Esophagus squamous epithelium (tissue), 5 donors: ENCODE measurements at places on chromosomes 11 and 22.

GRCh38 chr11:76626266-76626665, 44.3 kb downstream of the LRRC32 start:
- no peak for DNase-seq

DNA sequence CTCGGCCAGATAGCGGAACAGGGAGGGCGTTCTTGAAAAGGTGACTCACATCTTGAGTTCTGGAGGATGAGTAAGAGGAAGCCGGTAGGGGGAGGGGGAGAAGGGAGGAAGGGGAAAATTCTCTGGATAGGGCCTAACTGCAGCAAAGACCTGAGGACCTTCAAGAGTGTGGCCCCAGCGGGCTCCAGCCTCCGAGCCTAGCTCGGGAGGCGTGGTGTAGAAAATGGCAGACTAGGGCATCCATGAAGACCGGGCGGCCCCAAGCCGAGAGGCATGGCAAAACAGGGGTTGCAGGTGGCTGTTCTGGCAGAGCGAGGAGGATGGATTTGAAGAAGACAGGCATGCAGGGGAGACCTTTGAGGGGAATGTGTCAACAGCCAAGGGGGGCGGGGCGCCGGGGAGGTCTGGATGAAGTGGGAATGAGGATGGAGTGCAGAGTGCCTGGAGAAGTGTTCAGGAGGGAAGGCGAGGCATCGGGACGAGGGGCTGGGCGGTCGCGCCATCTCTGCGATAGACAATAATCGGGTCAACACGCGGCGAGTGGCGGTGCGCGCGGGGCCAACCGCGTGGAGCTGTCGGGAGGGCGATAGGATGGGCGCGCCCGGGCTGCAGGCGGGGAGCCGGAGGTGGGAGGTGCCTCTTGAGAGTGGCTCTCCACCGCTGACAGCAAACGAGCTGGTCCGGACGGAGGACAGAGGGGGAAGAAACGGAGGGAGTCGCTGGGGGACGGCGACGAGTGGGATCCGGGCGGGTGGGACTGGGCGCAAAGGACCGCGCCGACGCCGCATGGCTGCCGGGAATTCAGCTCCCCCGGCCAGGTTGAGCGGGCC, 40.0 kb upstream of the CREB3L1 start:
- DNase-seq, result no peak

- no peak for DNase-seq
Measured at GRCh38 chr11:67440229-67441097, 2.8 kb downstream of the CORO1B start.

DNA sequence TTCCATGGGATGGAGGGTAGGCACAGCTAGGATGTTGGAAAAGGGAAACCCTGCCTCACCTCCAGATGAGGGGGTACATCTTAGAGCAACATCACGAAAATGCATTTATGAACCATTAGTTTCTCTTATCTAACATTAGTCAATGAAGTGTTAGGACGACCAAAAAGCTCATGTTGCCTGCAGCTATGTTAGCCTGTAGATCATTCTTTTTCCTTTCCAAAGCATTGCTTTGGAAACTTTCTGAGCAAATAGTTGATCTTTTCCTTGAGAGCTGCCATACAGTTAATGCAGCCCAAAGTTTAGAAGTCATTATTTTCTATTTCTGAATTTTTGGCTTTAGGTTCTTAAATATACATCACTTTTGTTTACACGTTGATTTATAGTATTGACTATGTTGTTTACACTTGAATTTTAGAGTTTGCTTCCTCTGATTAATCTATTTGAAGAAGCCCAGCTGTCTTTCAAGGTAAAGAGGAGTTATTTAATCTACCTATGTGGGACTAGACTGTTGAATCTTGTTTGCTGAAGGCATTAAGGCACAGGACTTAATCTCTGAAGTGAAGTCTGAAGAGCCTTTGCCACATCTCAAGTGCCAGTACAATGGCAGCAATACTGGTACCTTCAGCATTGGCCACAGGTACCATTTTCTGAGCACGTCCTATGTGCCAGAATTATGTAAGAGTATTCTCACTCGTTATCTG, 11.0 kb downstream of the POU2AF3 start:
- DNase-seq, result no peak

GRCh38 chr22:18044548-18045271, 20.3 kb upstream of the MICAL3 start:
- no peak for DNase-seq

DNA sequence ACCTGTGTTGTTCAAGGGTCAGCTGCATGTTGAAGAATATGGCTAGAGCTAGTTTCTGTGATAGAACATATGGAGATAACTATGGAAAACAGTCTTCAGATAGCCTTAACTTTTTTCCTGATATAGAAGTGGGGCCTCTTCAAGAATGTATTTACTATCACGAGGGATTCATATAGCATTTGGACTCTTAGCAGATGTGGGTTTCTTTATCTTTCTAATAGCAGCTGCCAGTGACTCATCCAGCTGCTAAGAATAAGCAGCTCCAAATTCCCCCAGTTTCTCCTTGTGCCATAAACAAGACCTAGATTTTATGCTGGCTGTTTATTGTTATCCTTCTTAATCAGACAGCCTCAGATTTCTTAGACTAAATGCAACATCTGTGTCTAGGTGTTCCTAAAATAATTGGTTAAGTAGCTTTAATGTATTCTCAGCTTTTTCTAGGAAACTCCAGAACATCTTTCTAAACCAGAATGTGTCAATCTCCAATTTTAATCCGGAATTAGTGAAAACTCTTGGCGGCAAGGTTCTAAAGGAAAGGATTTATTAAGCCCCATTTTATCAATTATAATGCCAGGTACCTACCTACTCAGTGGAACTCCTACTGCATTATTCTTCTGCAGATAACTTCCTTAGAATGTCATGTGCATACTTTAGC, 119.8 kb downstream of the CSTPP1 start:
- no peak for DNase-seq

GRCh38 chr11:97143463-97143862, 753.6 kb downstream of the JRKL start:
- no peak for DNase-seq

- DNase-seq, result no peak
Measured at GRCh38 chr22:22316589-22316988, 72.0 kb downstream of the VPREB1 start.

- DNase-seq, result no peak
Measured at GRCh38 chr11:32391956-32392553, 43.3 kb downstream of the WT1 start.

GRCh38 chr11:46278387-46279125, 1.1 kb downstream of the CREB3L1 start:
- no peak for DNase-seq

- DNase-seq, result no peak
Measured at GRCh38 chr11:114553642-114554041, 6.0 kb downstream of the NXPE1 start.

DNA sequence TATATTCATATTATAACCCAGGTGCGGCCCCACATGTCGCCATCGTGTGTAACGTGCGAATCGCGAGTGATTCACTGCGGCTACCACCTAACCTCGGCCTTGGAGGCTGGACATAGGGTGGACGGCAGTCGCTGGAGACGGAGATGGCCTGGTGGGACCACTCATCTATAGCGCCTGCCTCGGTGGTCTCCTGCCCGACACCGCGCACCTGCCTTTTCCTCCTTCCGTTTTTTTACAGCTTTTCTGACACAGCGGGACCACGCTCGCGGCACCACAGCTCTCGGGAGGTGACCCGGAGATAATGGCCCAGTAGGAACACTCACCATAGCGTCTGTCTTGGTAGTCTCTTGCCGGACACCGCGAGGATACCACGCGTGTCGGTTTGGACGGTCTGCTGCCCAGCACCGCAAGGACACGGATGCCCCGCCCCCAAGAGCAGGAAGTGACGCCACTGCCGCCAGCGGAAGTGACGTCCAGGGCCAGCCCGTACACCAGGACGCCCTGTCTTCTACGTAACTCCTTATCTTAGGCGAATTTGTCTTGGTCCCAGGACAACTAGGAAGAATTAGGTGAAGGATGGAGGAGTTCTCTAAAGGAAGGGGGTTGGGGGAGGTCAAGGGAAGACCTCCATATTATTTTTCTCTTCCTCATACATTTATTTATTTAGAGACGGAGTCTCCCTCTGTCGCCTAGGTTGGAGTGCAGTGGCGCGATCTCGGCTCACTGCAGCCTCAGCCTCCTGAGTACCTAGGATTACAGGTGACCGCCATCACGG, 6.4 kb downstream of the SNU13 start:
- DNase-seq, result no peak

DNA sequence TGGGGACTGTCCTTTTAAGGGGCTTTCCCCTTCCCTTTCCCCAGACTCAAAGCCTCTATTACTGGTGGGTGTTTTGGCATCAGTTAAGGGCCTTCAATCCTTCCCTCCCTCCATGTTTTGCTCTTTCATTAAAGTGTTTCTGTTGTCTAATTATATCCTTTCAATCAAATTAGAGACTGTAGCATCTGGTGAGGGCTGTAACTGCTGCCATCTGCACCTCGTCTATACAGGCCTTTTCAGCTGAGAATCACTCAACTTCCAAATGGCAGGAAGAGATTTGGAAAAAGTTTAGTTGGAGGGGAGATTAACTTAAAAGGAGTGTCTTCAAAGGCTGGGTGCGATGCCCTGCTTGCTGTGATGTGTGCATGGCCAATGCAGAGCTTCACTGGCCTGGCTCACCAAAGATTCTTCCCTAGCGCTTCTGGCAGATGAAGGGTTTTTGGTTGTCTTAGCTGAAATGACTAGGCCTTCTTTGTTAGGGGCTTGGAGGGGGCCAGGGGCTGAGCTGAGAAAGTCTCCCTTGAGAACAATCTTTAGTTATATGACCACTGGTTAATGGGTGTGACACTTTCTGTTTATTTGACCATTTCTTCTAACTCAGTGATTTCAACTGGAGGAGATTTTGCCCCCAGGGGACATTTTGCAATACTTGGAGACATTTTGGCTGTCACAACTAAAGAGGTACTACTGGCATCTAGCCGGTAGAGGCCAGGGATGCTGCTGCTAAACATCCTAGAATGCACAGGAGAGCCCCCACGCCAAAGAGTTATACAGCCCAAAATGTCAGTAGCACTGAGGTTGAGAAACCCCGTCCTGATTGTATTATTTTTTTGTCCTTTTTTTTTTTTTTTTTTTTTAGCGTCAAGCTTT, 7.5 kb downstream of the KREMEN1 start:
- DNase-seq, result no peak

DNA sequence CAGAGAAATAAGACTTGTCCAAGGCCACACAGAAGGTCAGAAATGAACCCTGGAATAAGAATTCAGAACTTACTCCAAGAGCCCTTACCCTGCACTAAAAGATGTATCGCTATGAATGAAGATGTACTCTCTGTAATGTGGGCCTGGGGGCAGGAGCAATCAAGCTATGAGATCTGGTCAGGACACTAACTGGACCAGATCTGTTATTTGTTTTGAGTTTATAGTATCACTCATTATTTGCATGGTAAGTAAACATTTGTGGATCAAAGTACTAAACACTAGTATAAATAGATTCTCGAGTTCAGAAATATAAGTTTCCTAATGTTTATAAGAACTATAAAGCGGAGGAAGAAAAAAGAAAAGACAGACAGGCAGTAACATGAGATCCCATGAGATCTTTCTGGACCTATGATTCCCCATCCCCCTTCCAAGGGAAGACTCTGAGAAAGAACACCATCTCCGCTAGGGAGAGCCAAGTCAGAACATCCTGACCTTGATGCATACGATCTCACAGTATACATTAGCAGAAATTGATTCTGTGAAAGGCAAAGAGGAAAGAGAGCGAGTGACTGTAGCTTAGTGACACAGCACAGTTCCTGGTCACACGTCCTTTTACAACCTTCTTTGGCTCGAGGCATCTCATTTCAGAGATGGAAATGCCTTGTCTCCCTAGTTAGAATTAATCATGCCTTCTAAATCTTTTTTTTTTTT, 71.2 kb downstream of the USP35 start:
- DNase-seq, result no peak

DNA sequence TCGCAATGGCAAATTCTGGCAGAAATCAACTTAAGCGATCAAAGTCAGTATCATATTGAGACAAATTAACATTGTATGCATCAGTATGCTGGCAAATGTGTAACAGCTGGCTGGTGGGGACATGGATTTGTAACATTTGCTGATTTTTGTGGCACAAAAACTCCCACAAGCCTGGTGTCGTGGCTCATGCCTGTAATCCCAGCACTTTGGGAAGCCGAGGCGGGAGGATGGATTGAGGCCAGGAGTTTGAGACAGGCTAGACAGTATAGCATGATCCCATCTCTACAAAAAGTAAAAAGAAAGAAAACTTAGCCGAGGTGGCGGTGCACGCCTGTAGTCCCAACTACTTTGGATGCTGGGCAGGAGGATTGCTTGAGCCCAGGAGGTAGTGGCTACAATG, 17.6 kb upstream of the HDHD5 start:
- DNase-seq, result no peak

DNA sequence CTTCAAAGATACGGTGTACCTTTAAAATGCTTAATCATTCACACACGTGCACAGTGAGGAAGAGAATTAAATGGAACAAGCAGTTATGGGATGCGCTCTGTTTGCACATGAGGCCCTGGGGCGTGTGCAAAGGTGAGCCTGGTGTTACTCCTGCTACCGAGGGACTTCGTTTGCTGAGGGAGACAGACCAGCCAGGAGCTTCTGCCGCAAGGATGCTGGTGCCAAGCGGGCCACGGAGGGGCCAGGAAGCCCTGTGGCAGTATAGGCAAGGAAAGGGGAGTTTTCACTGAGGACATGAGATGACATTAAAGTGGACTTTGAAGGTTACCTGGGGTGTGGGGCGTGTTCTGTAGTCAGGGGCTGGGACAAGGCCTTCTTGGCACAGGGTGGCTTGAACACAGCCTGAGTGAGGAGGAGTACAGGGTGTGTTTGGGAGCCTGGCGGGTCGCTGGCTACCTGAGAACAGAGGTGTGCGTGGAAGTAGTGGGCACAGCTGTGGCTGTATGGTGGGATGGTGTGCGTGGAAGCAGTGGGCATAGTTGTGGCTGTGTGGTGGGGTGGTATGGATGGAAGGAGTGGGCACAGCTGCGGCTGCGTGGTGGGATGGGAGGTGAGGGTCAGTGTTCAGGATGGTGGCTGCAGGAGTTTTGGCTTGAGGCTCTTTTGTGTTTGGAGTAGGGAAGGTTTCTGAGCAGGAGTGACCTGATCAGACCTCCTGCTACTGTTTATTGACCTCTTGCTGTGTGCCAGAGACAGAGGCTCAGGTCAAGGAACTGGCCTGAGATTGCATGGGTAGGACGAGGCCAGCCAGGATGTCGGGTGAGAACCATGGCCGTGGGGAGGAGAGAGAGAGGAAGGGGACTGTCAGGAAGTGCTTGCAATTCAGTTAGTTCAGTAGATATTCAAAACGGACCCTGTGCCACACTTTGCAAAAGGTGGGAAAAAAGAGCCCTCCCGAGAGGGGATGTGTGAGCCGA, 13.7 kb downstream of the TBC1D22A start:
- DNase-seq, result no peak

- no peak for DNase-seq
Measured at GRCh38 chr11:72475381-72475780, 41.0 kb upstream of the CLPB start.

- no peak for DNase-seq
Measured at GRCh38 chr11:60953781-60954180, 1.8 kb upstream of the SLC15A3 start.

DNA sequence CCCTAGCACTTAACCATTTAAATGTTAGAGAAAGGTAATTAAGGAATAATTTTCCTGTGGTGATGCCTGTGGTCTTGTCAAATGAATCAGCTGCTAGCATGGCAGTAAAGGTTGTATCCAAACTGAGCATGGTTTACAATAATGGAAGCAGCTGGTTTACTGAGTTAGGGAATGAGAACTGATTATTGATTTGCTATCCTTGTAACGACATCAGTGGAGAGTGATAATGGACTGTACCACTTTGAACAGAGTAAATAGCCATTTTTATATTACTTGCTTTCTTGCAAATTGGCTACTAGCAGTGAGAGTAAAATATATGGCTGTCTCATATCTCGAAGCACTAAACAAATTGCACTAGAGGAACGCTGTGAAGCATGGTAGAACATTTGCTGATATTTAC, 589.0 kb upstream of the ANO5 start:
- no peak for DNase-seq
